Upper lobe of right lung (tissue), 1 donor: ENCODE measurements at places on chromosomes 1 and 21. TPM values are rescaled to one million over a fixed set of nuclear protein-coding genes. Genes with fewer than 3 reads are reported as not detected.

The ACBD3 gene
- 42.2 TPM for total RNA-seq

The RPTN gene
- total RNA-seq: not detected

The BARHL2 gene
- total RNA-seq: not detected

The KCNH1 gene
- not detected for total RNA-seq

The CDC20 gene
- total RNA-seq: 1.8 TPM

The LMO4 gene
- total RNA-seq: 46.5 TPM

The KCNE2 gene
- 0.52 TPM for total RNA-seq

The ZMYM4 gene
- 48.1 TPM for total RNA-seq

The PADI2 gene
- 20.0 TPM for total RNA-seq

The STYXL2 gene
- total RNA-seq: 0.17 TPM

The DCDC2B gene
- total RNA-seq: not detected

DNA sequence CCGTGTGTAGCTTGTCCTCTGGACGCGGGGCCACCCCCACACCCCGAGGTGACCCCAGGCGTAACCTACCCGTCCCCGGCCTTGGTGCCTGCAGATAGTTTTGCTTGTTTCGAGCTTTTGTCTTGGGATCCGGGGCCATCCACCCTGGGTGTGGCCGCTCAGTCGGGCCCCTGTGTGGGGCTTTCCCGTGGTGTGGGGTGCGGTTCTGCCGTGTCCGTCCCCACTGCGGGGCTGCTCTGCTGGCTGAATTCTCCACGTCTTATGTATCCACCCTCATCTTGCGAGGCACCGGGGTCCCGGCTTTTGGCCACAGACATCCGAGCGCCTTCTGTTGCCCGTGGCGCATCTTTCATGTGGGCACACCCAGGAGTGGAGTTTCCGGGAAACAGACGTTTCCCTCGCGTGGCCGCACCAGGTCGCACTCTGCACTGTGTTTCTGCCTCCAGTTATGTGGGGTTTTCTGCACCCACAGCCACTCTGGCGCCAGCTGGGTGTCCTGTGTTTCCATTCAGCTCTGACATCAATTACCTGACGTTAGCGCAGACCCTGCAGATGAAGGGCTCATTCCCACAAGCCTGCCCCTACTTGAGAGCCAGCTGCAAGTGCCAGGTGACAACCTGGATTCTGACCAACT, 64.9 kb downstream of the PRKCZ start:
- no peaks in the 10 kb centered on the region for H3K4me1 ChIP-seq
- peak; percentile 54 for DNase-seq
- H3K4me3 ChIP-seq: no peak overlapping the region
- H3K27ac ChIP-seq: no peak overlapping the region
- no peaks in the 10 kb centered on the region for H3K27me3 ChIP-seq
- H3K36me3 ChIP-seq: no peaks in the 10 kb centered on the region

DNA sequence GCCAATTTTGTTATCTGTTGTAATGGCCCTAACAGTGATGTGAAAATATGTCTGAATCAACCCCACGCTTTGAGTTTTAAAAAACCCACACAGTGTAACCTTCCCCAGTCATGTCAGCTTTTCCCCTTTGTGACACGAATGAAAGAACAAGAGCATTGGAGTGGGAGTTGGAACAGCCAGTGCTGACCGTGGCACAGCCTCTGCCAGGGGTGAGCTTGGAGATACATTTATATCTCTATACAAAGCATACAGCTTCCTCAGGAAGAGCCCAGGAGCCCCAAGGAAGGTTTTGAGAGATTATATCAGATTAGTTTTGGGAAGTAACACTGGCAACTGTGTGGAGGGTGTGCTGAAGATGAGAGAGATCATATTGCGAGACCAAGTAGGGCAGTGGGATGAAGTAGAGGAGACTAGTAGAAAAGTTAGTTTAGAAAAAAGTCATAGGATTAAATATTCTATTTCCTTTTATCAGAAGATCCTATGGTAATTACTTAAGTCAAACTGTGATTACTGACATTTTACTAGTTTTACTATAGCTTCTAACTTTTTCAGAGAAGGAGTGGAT, 15.9 kb downstream of the LRRC8B start:
- H3K4me3 ChIP-seq: no peak overlapping the region
- no peaks in the 10 kb centered on the region for H3K27me3 ChIP-seq
- DNase-seq: no peak

GRCh38 chr1:36175137-36176095, 19.5 kb downstream of the MAP7D1 start:
- peak overlapping the region; percentile 30 for H3K27ac ChIP-seq
- no peaks in the 10 kb centered on the region for H3K27me3 ChIP-seq
- peaks cover 97% of the 10 kb centered on the region for H3K36me3 ChIP-seq
- H3K4me1 ChIP-seq: no peaks in the 10 kb centered on the region
- DNase-seq: no peak

- H3K27me3 ChIP-seq: no peaks in the 10 kb centered on the region
- no peak for DNase-seq
- H3K4me1 ChIP-seq: no peaks in the 10 kb centered on the region
- no peaks in the 10 kb centered on the region for H3K36me3 ChIP-seq
Observed at GRCh38 chr1:227335242-227336020, 17.1 kb upstream of the CDC42BPA start.

GRCh38 chr1:39609618-39610331, 29.7 kb downstream of the HEYL start:
- H3K4me3 ChIP-seq: no peak overlapping the region
- peak; percentile 87 for DNase-seq
- no peaks in the 10 kb centered on the region for H3K27me3 ChIP-seq

DNA sequence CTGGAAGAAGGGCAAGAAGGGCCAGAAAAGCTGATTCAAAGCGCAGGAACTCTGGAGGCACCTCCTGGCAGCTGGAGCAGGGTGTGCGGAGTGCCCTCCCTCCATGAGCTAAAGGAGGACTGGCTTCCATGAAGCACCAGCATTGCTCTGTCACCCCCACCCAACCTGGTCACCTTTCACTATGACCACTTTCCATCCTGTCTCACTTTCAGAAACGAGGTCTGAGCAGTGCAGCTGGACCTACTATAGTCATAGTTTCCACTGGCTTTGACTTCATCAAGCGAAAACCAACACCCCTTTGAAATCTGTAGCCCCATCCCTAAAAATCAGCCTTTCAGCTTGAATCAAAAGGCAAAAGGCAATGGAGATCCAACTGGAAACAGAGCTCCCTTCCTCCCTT, 84.8 kb upstream of the CACNA1E start:
- no peak for DNase-seq
- no peaks in the 10 kb centered on the region for H3K4me1 ChIP-seq
- no peaks in the 10 kb centered on the region for H3K27me3 ChIP-seq
- H3K36me3 ChIP-seq: no peaks in the 10 kb centered on the region

DNA sequence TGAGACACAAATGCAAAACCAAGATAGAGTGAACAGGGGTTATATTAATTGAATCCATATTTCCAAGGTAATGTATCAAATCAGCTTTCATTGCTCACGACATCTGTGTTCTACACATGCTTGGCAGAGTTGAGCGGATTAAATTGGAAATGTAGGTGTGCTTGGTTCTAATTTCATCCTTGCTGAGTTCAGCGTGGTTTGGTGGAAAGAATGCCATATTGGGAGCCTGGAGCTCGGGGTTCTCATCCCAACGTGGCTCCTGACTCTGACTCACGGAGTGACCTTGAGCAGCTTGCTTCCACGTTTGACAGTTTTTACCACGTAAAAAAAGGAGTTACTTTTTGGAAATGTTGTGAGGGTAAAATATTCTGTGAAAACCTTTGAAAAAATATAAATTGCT, 92.0 kb downstream of the MTR start:
- H3K36me3 ChIP-seq: peaks cover 63% of the 10 kb centered on the region
- H3K27me3 ChIP-seq: no peaks in the 10 kb centered on the region
- no peaks in the 10 kb centered on the region for H3K4me1 ChIP-seq
- no peak overlapping the region for H3K27ac ChIP-seq

DNA sequence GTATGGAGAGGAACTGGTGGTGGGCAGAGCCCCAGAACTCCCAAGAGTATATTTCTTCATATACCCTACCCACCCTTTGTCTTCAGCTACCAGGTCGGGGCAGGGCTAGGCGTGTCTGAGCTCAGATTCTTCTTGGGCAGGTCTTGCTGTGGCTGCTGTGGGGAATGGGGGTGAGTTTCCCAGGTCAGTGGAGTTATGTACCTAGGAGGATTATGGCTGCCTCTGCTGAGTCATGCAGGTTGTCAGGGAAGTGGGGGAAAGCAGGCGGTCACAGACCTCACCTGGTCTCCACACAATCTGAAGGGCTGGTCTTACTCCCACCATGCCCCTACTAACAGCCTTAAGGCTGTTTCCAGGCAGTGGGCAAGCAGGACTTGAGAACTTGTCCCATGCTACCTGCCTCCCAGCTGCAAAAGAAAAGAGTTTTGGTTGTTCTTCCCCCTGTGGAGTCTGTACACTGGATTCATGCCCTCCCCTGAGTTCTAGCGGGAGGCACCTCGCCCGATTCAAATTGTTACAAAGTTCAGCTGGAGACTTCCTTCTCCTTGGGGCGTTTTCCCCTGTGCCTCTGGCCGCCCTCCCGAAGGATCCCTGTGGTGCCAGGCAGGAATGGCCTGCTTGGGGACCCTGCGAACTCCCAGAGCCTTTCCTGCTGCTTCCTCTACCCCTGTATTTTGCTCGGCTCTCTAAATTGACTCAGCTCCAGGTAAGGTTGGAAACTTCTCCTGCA, 58.6 kb downstream of the NPHS2 start:
- no peaks in the 10 kb centered on the region for H3K36me3 ChIP-seq
- no peak for DNase-seq
- H3K27me3 ChIP-seq: no peaks in the 10 kb centered on the region
- no peak overlapping the region for H3K4me3 ChIP-seq

- no peak overlapping the region for H3K27ac ChIP-seq
- no peak for DNase-seq
- no peaks in the 10 kb centered on the region for H3K36me3 ChIP-seq
- no peak overlapping the region for H3K4me3 ChIP-seq
- H3K4me1 ChIP-seq: no peaks in the 10 kb centered on the region
- H3K27me3 ChIP-seq: no peaks in the 10 kb centered on the region
Observed at GRCh38 chr1:82401116-82401515, 600.4 kb downstream of the ADGRL2 start.
